ENCODE measurements at places on chromosomes 3 and 15.

- no peak for DNase-seq
Measured at GRCh38 chr15:96804754-96805153, 474.3 kb downstream of the NR2F2 start.

DNA sequence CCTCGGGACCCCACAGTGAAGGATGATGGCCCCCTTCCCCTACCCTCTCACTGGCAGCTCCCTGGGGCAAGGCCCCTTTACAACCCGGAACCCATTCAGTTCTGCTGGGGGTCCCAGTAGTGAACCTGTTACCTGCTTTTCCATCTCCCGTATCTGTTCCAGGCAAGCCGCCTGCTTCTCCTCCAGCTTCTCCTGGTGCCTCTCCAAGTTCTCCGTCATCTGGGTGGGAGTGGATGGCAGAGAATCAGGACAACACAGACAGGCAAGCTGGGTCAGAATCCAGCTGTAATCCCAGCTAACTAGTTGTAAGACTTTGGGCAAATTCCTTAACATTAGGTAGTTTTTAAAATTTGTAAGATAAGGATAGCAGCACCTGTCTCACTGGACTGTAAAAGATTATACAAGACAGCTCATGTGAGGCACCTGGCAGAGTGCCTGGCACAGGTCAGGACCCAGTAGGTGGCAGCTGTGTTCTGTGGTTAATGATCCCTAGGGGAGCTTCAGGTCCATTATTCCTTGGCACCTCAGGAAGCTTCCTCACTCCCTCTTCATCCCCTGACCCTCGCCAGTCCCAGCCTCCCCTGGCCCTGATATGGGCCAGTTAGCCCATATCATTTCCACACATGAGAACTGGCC lies 6.4 kb upstream of the ANKRD63 start:
- DNase-seq, result no peak

GRCh38 chr3:168736202-168736601 lies 640.5 kb upstream of the GOLIM4 start:
- no peak for DNase-seq

DNA sequence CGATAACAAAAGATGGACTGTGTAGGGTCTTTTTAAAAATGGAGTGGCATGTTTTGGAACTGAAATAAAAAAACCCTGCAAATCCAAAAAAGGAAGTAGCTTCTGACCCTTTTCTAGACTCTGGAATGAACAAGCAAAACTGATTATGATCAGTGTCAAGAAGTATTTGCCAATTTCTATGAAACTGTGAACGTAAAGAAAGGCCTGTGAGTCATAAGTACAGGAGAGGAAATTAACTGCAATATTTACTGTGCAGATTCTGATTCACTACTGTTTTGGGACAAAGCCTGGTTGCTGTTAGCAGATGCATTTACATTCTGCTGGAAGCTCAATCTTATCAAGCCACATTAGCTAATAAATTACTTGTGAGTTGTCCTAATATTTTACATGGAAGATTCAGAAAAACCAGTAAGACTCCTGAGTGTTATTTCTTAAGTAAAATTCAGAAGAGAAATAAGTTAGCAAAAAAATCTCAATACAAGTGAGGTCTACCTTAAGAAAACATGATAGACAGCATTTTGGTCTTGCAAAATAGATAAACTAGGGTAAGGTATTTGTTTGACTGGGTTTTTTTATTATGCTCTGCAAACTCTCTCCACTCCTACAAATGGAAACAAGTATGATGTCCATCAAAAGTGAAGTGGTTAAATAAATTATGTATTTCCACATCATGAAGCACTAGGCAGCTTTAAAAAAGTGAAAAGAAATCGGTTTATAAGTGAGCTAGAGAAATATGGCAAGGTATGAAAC lies 90.2 kb upstream of the LMOD3 start:
- DNase-seq, result peak; percentile 21

DNA sequence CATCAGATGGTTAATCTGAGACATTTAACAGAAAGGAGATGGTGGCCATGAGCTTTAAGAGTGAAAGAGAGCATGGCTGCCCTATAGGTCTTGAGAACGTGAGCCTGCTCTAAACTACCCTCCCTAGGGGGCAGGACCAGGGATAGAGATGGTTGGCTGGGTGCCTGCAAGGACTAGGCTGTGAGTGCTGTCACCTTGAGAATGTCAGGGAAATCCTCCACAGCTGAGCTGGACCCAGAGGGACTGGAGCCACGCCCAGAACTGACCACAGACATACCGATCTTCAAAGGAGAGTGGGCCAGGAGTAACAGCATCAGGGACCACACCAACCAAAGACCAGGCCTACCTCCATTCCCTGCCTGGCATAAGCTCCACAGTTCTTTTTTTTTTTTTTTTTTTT lies 53.6 kb upstream of the UBE2E1 start:
- no peak for DNase-seq

DNA sequence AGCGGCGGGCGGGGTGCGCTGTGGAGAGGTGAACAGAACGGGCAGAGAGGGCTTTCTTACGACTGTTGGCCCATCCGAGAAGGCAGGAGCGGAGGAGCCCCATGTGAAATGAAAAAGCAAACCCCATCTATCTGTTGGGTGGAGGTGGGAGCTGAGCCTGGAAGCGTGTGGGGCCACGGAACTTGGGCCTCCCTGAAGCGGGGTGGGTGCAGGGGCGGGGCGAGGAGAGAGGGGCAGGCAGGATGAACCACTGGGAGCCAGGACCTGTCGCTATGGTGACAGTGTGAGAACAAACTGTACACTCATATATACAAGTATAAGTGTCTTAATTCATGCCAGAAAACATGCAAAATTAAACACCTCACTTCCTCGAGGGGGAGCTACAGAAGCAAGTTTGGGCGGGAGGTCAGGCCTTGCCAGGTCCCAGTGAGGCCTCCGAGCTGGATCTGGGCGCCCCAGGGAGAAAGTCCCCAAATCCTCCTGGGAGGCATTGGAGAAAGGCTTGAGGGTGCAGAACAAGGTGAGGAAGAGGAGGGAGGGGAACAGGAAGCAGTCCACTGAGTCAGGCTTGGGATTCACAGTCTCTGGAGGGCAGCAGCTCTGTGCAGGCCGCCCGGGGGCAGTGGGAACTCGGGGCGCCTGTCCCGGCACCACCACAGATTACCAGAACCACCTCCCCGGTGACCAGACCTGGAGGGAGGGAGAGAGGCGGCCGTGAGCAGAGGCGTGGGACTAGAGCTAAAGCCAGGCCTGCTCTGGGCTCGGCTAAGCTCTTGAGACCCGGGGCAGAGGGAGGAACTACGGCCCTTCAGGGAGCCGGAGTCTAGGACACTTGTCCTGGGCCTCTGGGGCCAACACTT lies 34.8 kb downstream of the RBPMS2 start:
- no peak for DNase-seq

DNA sequence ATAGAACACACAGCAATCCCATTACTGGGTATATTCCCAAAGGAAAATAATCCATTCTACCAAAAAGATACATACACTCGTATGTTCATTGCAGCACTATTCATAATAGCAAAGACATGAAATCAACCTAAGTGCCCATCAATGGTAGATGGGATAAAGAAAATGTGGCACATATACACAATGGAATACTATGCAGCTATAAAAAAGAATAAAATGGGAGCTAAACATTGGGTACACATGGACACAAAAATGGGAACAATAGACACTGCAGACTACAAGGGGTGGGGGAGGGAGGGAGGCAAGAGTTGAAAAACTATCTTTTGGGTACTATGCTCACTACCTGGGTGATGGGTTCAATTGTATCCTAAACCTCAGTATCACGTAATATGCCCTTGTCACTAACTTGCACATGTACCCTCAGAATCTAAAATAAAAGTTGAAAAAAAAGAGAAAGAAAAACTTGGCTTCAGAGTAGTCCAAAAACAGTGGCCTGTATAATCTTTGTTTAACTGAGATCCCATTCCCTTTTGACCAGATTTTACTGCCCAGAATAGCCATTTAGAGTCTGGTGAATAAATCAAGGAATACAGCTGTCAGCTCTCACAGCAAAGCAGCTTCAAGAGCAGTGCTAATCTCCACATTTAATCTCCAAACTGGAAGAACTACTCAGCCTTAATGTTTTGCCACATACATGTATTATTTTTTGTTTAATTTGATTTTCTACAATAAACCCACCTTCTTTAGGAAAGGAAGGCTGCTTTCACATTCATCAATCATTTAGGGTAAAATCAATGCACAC lies 54.5 kb upstream of the XRN1 start:
- no peak for DNase-seq

DNA sequence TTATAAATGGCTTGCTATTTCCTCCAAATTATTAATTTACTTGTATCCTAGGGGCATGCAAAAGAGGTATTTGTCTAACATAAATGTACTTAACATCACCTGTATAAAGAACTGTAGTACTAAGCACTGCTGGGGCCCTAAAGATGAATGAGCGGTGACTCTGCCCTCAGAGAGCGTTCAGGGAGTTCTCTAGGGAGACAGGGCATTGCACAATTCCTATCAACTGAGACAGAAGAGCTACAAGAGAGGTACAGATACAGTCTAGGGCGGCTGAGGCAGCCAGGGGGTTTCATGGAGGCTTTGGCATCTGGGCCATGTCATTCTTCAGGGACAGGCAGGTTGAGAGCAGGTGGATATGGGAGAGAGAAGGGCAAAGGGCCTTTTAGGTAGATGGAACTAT lies 39.9 kb upstream of the PARL start:
- DNase-seq, result no peak

DNA sequence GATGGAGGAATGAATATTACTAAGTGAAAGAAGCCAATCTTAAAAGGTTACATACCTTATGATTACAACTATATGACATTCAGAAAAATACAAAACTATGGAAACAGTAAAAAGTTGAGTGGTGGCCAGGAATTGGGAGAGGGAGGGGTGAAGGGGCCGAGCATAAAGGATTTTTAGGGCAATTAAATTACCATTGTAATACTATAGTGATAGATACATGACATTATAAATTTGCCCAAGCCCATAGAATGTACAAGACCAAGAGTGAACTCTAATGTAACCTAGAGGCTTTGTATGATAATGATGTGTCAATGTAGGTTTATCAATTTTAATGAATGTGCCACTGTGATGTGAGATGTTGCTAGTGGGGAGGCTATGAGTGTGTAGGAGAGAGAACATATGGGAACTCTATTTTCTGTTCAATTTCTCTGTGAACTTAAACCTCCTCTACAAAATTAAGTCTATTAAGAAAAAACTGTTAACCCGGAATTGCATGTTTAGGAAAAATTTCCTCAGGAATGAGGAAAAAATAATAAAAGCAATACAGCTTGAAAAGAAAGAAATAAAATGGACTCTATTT lies 541.9 kb upstream of the UBE2E2 start:
- DNase-seq, result no peak

DNA sequence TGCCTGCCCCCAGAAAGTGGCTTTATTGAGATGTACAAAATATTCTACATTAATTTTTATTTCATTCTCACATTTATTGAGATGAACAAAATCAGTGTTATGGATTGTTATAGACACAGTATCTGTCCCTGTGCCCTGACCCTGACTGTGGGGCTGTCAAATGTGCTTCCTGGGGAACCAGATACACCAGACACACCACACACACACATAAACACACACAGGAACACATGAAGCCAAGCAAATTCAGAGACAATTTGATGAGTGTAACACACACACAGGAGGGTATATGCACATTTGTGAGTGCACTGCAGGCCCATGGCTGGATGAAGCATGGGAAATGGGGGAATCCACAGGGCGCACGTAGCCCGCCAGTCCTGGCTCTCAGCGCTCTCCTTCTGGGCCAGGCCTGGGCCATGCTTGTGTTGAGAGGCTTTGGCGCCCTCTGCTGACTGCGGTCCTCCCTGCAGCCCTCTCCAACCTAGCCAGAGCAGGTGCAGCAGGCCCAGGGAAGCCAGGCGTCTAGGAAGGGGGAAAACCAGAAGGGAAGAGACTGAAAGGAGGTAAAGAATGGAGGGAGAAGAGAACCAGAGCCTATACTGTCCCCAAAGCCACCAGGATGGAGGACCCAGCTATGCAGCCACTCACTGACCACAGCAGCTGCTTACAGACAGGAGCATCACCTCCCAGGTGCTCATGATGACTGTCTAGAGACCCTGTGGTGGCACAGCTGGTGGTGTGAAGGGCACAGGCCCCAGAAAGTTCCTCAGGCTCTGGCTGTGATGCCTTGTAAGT lies 18.0 kb upstream of the LOXL1 start:
- peak; percentile 75 for DNase-seq

DNA sequence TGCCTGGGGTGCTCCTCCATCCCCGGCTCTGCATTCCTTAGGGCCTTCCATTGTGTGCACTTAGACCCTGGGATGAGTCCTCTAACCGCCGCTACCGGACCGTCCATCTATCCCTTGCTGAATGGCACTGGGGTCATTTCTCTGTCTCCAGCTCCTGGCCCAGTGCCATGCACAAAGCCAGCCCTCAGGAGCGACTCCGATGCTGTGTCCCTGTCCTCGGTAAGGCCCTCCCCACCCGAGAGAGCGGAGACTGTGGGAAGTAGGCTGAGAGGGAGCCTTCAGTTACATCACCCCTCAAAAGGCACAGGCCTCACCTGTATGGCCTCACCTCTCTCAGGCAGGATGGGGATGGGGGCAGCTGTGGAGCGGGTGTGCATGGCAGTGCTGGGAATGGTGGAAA lies 33.8 kb downstream of the MUC4 start:
- DNase-seq, result no peak

GRCh38 chr3:186207515-186207914 lies 98.6 kb upstream of the ETV5 start:
- DNase-seq, result no peak

- no peak for DNase-seq
Measured at GRCh38 chr3:53774414-53774813, 71.8 kb downstream of the CHDH start.

GRCh38 chr3:133115176-133115575 lies 77.0 kb downstream of the TMEM108 start:
- no peak for DNase-seq

DNA sequence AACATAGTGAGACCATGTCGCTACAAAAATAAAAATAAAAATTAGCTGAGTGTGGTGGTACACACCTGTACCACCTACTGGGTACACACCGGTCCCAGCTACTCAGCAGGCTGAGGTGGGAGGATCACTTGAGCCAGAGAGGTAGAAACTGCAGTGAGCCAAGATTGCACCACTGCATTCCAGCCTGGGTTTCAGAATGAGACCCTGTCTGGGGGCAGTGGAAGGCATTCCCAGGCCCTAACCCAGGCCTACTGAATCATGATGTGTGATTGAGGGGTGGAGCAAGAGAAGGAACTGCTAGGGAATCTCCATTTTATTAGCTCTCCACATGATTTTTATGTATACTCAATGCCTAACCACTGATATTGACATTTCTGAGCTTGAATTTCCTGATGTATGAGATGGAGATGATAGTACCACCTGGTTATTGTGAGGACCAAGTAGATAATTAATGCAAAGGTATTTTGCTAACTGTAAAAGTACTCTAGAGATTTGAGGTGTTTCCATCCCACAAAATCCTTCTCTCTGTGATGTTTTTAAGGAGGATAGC lies 169.5 kb upstream of the UMPS start:
- no peak for DNase-seq

DNA sequence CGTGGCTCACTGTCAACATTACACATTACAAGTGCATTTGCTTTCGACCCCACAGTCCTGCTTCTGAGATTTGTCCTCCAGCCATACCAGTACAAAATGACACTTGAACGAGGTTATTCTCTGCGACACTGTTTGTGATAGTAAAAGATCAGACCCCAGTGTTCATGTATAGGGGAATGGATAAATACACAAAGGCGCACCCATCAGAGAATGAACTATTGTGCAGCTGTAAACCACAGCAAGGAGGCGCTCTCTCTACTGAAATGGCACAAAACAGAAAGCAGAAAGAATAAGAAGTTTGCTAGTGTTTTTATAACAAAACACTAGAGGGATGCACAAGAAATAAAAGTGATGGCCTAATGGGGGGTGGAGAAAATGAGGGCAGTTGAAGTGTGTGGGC lies 4.9 kb upstream of the CHSY1 start:
- DNase-seq, result no peak

GRCh38 chr15:70274255-70274880 lies 176.7 kb upstream of the TLE3 start:
- no peak for DNase-seq
